Epithelial cell of prostate (primary cell): ENCODE measurements at places on chromosomes 16 and 17.
A peak's percentile ranks its signal among the peaks of the same experiment; 100 is the strongest.

DNA sequence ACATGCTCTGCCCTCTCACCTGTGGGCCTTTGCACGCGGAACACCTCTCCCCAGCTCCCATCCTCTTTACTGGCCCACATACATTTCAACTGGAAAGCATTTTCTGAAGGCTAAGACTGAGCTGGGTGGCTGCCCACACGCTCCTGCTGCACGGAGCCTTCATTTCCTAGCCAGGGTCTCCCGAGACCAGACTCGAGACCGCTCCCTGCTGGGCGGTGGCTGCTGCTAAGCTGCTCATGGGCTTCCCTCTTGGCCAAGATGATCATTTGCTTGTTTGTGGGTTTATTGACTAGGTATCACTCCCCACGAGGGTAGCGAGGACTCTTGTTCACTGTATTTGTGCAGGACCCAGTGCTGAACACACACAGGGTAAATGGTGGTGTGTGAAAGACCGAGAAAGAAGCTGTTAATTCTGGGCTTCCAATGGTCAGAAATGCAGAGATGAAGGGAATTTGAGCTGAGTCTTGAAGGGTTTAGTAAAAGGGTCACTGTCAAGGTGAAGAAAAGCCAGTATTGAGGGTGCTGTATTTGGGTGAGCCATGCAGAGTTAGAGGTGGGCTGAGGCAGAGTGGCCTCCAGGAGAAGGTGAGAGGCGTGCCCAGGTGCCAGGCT lies 907 bp downstream of the TRAPPC2L start:
- DNase-seq: peak; percentile 12

DNA sequence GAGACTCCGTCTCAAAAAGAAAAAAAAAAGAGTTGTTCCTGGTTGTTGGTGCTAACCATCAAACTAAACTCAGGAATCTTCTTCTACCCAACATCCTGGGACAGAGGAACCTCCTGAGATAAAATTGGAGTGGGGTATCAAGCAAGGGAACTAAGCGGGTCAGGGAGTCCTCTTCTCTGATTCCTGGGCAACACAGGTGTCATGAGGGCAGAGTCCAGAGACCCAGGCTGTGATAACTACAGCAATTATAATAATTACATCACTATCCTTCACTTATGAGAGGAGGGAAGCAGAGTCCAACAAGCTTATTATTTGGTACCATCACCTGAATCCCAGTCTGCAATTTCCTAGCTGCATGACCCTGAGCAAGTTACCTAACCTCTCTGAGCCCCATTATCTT lies 8.1 kb downstream of the C17orf50 start:
- no peak for DNase-seq

DNA sequence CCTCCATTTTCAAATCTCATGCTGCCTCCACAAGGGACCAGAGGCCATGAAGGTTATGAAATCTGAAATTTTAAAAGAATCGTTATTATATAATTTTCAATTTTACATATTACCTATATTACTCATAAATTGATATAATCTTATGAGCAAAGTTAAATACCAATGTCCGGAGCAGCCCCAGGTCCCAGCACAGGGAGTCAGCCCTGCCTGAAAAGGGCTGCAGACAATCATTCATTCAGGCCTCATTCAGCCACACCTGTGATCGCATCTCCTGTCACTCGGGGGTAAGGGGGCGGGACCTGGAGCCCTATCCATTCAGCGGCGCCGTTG lies 172.5 kb downstream of the AHSP start:
- DNase-seq: peak; percentile 45

GRCh38 chr17:6346986-6347385 lies 87.9 kb downstream of the AIPL1 start:
- DNase-seq: no peak

- DNase-seq: no peak
Observed at GRCh38 chr16:57434003-57434402, 13.2 kb downstream of the CIAPIN1 start.
